Mesenteric fat pad (tissue), 1 donor: ENCODE measurements at places on chromosomes 2 and 18. TPM values are rescaled to one million over a fixed set of nuclear protein-coding genes. Genes with fewer than 3 reads are reported as not detected.

Gene M1AP
- 0.32 TPM for total RNA-seq

Gene ITGA6
- 71.6 TPM for total RNA-seq

GRCh38 chr18:75455249-75456198 lies 28.0 kb upstream of the SMIM21 start:
- DNase-seq, result no peak

DNA sequence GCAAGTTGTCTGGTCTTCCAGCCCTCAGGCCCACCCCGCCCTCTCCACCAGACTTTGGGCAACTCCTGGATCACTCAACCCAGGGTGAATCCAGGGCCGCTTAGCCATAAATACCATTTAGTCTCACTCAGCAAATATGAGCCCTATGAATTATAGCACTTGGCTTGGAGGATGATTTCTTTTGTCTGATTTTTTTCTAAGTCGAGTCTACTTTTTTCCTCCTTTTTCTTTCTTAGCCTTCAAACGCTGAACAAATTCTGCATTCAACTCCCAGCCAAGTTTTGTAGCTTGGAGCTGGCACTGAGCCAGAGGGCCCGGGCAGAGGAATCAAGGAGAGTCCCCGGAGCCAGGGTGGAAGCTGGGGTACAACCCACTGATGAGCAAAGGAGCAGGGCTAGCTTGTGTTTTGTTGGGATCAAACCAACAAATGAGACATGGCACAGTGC lies 48.7 kb downstream of the SERTAD2 start:
- peak; percentile 62 for DNase-seq

- no peak for DNase-seq
Measured at GRCh38 chr2:214328941-214329340, 81.9 kb upstream of the VWC2L start.

GRCh38 chr2:238523158-238524110 lies 96.7 kb downstream of the ASB1 start:
- no peak for DNase-seq
